ENCODE measurements at places on chromosomes 5 and 9.

GRCh38 chr9:107711542-107711941 lies 222.0 kb upstream of the KLF4 start:
- no peak for DNase-seq

DNA sequence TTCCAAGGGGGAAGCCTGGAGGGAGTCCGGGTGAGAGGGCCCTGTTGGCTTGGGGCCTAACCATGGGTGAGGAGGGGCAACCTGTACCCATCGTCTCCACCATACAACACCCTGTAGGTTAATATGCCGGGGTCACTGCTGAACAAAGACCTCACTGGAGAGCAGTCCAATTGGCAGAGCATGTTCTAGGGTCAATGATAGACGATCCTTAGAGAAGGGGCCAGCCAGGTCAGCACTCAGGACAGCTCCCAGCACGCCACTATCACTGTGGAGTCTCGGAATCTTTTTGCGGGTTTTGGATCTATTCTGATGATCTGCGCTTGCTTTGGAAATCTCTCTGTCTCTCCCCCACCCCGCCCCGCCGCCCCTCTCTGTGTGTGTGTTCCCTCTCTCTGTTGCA lies 218.4 kb upstream of the MVB12B start:
- no peak for DNase-seq

DNA sequence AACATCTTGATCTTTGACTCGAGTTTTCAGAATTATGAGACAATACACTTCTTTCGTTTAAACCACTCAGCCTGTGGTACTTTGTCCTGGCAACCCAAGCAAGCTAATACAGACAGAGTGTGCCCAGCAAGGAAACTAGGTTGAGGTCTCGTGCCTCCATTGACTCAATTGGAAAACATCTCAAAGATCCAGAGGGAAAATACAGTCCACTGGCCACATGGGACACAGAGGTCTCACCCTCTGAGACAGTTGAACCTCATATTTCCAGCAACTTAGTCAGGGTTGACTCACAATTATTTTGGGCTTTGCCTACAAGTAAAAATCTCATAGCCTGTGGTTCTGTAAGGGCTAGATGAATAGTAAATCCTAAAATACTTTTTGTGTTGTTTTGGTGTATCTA lies 631.5 kb downstream of the MTRR start:
- DNase-seq: no peak

DNA sequence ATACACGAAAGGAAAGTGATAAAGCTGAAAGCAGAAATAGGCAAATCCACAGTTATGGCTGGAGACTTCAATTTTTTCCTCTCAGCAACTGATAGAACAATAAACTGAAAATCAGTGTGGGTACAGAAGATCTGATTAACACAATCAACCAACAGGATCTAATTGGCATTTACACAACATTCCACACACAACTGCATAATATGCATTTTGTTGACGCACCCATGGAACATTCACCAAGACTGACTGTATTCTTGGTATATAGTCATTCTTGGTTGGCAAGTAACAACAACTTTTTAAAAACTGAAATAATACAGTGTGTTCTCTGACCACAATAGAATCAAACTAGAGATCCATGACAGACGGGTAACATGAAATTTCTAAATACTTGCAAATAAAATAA lies 218.7 kb upstream of the S1PR3 start:
- DNase-seq: no peak

GRCh38 chr9:95769473-95769872 lies 106.0 kb upstream of the ERCC6L2 start:
- DNase-seq: no peak

DNA sequence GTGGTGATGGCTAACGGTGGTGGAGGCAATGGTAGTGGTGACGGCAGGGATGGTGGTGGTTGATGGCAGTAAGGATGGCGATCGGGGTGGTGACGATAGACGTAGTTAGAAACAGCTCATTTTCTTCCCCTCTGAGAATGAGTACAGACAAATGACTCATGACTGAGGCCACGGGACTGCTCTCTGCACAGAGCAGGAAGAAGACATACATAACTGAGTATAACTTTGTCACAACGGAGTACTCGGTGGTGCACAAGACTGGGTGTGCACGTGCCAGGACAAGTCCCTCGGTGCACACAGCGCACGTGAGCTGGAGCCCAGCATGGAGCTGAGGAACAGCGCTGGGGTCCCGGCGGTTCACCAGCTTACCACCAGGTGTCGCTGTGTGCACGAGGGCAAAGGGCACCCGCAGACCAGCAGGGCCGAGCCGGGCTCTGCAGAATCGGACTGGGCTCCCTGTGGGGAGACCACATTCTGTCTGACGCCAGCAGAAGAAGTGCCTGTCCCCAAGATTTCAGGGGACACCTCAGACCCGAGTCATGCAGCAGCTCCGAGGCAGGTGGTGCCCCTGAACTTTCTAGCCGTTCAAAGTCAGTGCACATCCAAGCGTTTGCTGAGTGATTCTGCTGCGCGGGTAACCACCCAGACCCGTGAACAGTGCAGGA lies 188.6 kb downstream of the FSTL4 start:
- peak; percentile 36 for DNase-seq

DNA sequence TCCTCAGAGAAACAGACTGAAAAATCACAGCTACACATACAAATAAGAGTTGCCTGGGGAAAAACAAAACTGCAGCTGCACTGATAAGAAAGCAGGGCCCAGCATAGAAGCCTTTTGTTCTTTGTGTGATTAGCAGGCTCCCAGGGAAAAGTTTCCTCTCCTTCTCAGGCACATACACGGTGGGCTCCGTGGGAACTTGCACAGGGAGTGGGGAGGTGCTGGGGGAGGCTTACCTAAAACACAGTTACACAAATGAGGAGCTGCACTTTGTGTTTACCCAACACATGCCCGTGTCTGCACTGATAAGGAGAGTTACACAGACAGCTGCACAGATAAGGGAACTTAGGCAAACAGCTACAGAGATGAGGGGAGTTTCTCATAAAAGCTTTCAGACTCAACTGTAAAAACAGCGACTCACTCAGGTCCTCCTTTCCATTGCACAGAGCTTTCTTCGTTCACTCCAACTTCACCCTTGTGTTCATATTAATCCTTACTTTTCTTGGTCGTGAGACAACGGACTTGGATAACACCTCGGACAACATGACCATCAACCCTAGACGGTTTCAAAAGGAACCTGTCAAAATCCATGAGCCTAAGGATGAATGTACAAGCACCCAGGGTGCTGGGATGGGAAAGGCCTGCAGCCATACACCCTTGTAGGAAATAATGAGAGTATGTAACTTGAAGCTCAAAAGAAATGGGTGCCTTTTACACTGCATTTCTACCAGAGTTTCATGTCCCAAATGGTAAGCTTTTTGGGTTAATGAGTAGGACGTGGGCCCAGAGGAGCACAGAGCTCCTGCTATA lies 50.8 kb downstream of the SERINC5 start:
- no peak for DNase-seq

GRCh38 chr5:135629666-135630065 lies 50.9 kb upstream of the CXCL14 start:
- DNase-seq: no peak

DNA sequence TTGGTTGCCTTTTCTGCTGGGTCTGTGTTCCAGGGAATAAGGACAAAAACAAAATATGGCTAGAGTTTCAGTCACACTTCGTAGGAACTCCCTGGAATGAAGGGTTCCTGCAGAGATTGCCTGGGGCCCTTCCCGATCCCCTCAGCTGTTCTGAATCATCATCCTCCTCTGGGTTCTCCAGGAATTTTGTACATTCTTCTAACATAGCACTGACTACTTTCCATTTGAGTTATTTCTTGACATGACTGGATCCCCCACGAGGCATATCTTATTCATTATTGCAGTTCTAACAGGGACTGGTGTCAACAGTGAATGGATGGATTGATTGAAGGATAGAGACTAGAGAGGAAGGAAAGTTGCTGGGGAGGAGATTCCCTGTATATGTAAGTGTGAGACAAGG lies 49.2 kb upstream of the TNC start:
- DNase-seq: no peak

GRCh38 chr5:179409806-179410205 lies 64.5 kb upstream of the ADAMTS2 start:
- DNase-seq: no peak

- no peak for DNase-seq
Measured at GRCh38 chr5:136109453-136110135, 23.1 kb upstream of the SMAD5 start.

GRCh38 chr9:136982232-136983051 lies at the start of gene LCNL1:
LCNL1 (plus strand) TSS chr9:136982993; CDS start chr9:136983587, 594 bp downstream.
- DNase-seq: no peak

GRCh38 chr9:124869466-124869985 lies 7.6 kb downstream of the ARPC5L start:
- no peak for DNase-seq

- DNase-seq: no peak
Measured at GRCh38 chr5:15807871-15808270, 307.9 kb downstream of the FBXL7 start.

- DNase-seq: no peak
Measured at GRCh38 chr9:115121181-115121580, 3.2 kb upstream of the TNC start.

- no peak for DNase-seq
Measured at GRCh38 chr9:20312732-20313131, 309.6 kb downstream of the MLLT3 start.

GRCh38 chr9:27749838-27750237 lies 176.6 kb upstream of the C9orf72 start:
- no peak for DNase-seq

DNA sequence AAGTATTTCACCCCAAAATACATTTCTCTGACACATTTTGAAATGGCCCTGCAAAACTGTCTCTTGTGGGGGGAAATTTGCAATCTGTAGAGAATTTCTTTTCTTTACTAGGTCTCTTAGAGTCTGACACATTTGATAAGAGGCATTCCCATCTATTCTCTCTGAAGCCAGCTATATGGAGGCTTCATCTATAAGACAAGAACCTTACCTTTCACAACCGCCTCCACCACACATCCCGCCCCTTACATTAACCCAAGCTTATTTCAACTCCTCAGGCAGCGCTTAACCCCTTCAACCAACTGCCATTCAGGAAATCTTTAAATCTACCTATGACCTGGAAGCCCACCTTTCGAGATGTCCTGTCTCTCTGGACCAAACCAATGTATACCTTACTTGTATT lies 829.5 kb downstream of the TLE4 start:
- DNase-seq: no peak

GRCh38 chr9:15468145-15468544 lies 42.6 kb downstream of the PSIP1 start:
- DNase-seq: no peak

GRCh38 chr5:100832252-100833230 lies 70.5 kb downstream of the ST8SIA4 start:
- DNase-seq: no peak

- DNase-seq: no peak
Measured at GRCh38 chr9:19085295-19085694, 17.4 kb downstream of the HAUS6 start.

GRCh38 chr5:171420431-171421241 lies 1.2 kb downstream of the FGF18 start:
- DNase-seq: no peak

GRCh38 chr5:126370796-126371718 lies 52.2 kb upstream of the GRAMD2B start:
- no peak for DNase-seq

DNA sequence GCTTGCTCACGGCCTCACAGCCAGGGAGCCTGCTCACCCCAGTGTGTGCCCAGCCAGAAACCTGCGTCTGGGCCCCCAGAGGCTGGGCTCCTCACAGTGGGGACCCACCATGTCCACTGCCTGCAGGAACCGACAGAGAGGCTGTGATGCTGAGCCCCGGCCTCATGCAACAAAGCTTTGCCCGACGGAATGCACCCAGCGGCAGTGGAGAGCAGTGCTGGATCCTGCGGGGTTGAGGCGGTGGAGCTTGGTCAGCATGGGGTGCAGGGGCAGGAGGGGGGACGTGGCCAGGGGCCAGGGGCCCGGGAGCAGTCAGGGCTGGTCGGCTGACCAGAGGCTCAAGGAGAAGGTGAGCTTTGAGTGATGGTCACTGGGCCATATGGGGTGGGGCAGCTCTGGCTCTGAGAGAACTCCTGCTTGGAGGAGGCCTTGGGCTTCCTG lies 7.7 kb upstream of the CEP72 start:
- DNase-seq: no peak

DNA sequence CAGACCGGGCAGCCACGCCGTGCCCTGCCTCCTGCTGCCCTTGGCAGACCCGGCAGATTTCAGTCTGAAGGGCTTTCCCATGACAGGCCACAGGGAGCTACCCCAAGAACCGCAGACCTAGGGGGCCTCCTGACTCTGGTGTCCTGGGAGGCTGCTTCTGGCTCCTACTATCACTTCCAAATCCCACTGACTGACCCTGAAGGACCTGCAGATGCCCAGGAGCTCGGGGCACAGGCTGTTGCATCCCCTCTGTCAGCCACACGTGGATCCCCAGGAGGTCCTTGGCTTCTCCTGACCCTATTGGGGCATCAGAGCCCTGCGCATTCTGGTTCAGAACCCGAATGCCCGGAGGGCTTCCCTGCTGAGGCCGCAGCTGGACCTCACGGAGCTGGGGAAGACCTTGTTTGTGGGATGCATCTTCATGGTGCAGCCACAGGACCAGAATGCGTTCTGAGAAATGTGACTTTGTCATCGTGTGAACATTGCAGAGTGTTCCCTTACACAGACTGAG lies 81.3 kb upstream of the IRX4 start:
- no peak for DNase-seq

GRCh38 chr5:77337246-77337645 lies 126.8 kb downstream of the PDE8B start:
- DNase-seq: no peak

DNA sequence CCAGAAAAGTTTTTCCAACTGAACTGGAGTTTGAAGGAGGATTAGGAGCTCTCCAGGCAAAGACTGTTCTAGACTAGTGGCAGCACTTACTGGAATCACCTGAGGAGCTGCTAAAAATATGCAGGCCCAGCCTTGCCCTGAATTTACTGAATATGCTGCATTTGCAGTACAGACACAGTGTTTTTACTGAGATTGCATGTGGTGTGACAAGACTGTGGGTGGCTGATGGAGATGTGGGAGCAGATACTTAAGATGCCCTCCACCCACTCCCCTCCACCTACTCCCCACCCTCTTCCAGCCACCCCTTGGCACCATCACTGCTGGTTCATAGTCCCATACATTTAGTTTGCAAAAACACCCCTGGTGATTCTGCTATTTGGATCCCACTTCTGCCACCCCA lies 64.1 kb upstream of the HRH2 start:
- DNase-seq: no peak

DNA sequence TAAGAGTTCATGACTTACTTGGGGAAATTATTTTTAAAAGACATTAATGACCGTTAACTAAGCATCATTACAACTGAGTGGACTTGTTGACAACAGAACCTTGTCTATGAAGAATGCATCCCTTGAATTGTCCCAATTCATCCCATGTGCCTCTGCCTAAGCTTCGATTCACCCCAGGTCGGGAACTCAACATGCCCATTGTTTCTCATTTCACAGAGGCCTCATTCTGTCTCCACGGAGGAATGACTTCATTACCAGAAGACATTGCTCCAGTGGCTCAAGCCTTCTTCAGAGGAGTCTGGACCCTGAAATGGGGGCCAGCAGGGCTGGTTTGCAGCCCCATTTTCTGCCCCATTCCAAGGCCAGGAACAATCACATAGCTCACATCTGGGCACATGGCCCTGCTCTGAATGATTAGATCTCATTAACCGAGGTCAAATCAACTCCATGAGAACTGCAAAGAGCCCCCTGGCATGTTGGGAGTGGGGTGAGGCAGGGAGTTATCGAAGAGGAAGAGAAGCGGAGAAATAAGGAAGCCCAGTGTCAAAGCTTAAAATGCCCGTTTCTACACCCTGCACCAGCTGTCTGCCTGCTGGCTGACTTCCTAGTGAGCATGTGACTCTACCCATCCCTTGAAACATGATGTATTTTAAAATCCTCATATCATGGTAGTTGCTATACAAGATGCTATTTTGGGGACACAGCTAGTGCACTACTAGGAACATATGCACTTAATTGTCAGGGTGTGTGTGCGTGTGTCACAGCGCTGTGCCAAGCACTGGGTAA lies 137.3 kb downstream of the LHFPL2 start:
- DNase-seq: no peak
